NCI-H460 (cell line): ENCODE measurements at places on chromosomes 7 and 10. TPM values are rescaled to one million over a fixed set of nuclear protein-coding genes. Genes with fewer than 3 reads are reported as not detected.

The GIMAP2 gene
- 3.0 and 3.1 TPM in 2 replicates for total RNA-seq

The POT1 gene
- 65.0 and 71.5 TPM in 2 replicates for total RNA-seq

The SFTPA2 gene
- total RNA-seq = not detected in 2 replicates

The KIAA1217 gene
- 3.5 and 4.7 TPM in 2 replicates for total RNA-seq

The ENO4 gene
- total RNA-seq = 0.52 TPM in 2 replicates

The TACC2 gene
- total RNA-seq = 24.4 and 31.1 TPM in 2 replicates

The MSMB gene
- not detected in 2 replicates for total RNA-seq

The RARRES2 gene
- not detected in 2 replicates for total RNA-seq

The GCK gene
- not detected in 2 replicates for total RNA-seq

The RNF32 gene
- 1.4 and 2.8 TPM in 2 replicates for total RNA-seq

The HOXA13 gene
- total RNA-seq = 1.9 and 2.7 TPM in 2 replicates

The BTRC gene
- total RNA-seq = 12.2 and 14.9 TPM in 2 replicates

The SYT15B gene
- total RNA-seq = 0.07 TPM in 1 of 2 replicates, not detected in the other
